Stomach (tissue), 19 donors: ENCODE measurements at places on chromosomes 5 and 9. TPM values are rescaled to one million over a fixed set of nuclear protein-coding genes. Genes with fewer than 3 reads are reported as not detected.

The CDO1 gene
- 1.8 TPM for polyA plus RNA-seq

- no peak for DNase-seq
These were observed 60.9 kb upstream of the ORM1 start for GRCh38 chr9:114261987-114262386.

DNA sequence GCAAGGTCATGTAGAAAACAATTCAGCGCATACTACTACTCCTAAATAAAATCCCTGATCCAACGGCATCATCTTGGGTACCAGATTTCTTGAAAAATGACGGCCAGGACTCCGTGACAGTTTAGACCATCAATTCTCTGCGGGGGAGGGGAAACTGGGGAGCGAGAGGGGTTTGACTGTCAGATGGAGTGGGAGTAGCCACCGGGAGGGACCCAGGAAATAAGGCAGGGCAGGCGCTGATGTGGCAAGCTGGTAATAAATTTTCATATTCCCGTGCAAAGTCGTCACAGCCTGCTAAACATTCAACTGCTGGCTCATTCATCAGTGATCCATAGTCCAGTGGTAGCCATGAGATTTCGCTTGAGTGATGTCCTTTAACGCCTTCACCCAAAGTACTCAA is 457 bp upstream of the CDH18 start:
- DNase-seq, result no peak

GRCh38 chr5:68332556-68332955 is 117.0 kb downstream of the PIK3R1 start:
- DNase-seq, result no peak

- DNase-seq, result no peak
These were observed 226.9 kb upstream of the C9orf72 start for GRCh38 chr9:27800159-27800558.

DNA sequence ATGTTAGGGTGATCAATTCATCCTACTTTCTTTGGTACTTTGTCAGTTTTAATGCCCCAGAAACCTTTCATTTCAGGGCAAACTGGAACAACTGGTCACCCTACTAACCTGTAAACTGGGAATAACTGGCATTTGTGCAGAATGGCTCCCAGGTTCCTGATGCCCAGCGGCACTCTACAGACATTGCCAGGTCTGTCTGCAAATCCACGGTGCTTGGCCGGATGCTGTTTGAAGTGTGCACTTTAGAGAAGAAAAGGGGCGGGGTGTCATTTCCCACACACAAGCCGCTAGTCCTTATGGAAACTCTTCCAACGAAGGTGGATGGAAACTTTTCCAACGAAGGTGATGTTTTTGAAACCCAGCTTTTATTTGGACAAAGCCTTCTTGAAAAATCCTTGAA is 49.9 kb upstream of the OTULINL start:
- no peak for DNase-seq

- DNase-seq, result no peak
These were observed 129.9 kb downstream of the SGCD start for GRCh38 chr5:156456857-156457256.

GRCh38 chr5:136057401-136058038 is 28.7 kb downstream of the TGFBI start:
- no peak for DNase-seq

DNA sequence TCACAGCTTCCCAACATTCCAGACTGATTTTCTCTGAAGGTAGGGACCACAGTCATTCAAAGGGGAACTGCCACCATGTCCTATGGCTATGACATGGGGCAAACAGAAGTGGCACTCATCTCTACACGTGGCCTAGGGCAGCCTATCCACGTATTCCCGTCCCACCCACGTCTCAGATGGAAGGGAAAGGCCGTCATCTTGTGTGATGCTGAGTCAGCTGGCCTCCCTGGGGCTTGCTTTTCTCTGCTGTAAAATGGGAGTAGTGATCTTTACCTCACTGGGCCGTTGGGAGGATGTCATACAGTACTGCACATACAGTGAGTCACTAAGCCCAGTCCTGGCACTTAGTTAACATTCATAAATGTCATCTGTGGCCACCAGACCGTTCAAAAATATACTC is 72.3 kb downstream of the RAPGEF1 start:
- DNase-seq, result no peak

The FGF10 gene
- 13.6 TPM for polyA plus RNA-seq

DNA sequence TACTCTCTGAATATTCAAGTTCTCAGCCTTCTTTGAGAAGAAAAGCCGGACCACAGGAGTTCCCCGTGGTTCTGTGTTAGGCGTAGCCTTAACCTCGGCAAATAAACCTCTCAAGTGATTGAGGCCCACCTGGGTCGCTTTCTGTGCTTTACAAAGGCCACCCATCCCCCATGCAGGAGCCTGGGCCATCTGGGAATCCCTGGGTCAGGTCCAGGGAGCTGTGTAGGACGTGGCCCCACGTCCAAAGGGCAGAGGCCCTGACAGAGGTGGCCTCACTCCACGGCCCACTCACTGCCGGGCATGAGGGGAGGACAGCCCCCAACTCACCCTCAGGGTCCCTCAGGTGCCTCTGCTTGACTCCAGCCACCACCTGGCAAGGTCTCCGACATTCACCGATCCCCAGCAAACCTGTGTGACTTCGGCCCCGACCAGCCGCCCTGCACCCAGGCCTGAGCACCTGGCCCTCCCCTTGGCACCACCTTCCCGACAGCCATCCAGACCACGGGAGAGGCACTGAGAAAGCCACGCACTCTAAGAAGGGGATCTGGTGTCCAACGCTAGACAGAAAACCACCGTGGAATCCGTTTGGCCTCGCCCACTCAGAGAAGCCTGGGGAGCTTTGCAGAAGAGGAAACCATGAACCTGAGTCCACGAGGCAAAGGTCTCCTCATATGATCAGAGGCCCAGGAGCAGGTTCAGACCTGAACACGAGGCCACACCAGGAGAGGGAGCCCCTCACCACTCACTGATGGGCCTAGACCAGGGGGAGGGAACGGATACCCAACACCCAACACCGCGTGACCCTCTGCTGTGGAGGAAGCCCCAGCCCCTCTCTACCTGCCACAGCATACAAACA is 4.5 kb downstream of the SLC12A7 start:
- peak; percentile 50 for DNase-seq

The NSMF gene
- polyA plus RNA-seq, result 28.9 TPM

The WNK2 gene
- 13.8 TPM for polyA plus RNA-seq

The STPG3 gene
- not detected for polyA plus RNA-seq
